Esophagus mucosa (tissue), 1 donor: ENCODE measurements at places on chromosomes 6 and 20. TPM values are rescaled to one million over a fixed set of nuclear protein-coding genes. Genes with fewer than 3 reads are reported as not detected.

GRCh38 chr6:25052181-25052580, 116.4 kb upstream of the RIPOR2 start:
- ATAC-seq, result peak; percentile 85

- no peak for ATAC-seq
These were observed 80.8 kb downstream of the SCAF8 start for GRCh38 chr6:154814063-154814462.

DNA sequence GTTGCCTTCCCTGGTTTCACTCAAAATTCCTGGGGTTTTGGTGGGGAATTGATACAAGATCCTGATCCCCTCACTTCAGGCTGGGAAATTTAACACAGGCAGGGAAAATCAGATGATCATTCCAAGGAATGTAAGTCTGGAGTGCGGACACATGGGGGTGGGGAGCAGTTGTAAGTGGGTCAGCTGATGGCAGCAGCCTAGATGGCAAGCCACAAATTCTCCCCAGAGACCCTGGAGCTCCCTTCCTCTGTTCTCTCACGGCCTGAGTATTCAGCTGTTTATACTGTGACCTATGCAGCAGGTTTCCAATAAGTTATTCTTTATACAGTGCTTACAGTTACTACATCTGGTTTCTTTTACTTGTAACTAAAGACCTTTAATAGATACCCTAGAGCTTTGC, 144.9 kb downstream of the SH3BGRL2 start:
- no peak for ATAC-seq

The THEMIS gene
- total RNA-seq, result 0.16 TPM

The COL9A3 gene
- total RNA-seq, result 1.5 TPM

GRCh38 chr6:54846857-54847674, 495 bp downstream of the FAM83B start:
- ATAC-seq, result peak; percentile 5

DNA sequence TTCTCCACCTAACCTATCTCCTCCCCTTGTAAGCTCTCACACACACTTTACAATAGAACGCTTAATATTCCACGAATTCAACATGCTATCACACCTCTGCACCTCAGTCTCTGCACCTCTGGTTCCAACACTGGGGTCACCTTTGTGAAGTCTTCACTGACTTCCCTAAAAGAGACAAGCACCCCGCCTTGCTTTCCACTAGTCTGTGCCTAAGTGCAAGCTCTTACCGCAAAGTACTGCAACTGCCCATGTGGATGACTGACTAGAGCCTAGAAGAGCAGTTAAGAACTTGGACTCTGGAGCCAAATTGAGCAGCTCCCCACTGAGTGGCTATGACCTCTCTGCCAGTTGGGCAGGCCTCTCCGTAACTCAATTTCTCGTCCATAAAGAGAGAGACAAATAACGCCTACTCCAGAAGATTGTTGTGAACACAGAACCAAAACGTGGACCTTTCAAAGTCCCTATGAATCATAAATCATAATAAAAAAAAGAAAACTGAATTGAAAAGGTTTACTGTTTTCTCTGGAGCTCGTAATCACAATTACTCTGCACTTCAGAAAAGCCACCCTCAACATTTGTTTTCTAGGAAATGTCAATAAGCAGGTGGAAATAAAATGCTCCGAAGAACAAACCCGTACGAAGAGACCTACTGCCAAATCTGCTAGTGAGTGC, 1.2 kb downstream of the IFNGR1 start:
- peak; percentile 5 for ATAC-seq

GRCh38 chr20:63409834-63410435, 48.8 kb upstream of the CHRNA4 start:
- ATAC-seq, result no peak

The MRAP2 gene
- total RNA-seq, result 1.0 TPM

The ECT2L gene
- not detected for total RNA-seq

GRCh38 chr6:150409576-150410066, 40.8 kb downstream of the IYD start:
- ATAC-seq, result no peak

GRCh38 chr6:100202417-100203194, 208.6 kb upstream of the MCHR2 start:
- no peak for ATAC-seq

- ATAC-seq, result no peak
These were observed 30.1 kb downstream of the LAMA5 start for GRCh38 chr20:62336775-62337557.

GRCh38 chr6:1749041-1749440, 139.3 kb downstream of the FOXC1 start:
- ATAC-seq, result no peak

GRCh38 chr20:31630187-31630790, 7.4 kb upstream of the COX4I2 start:
- no peak for ATAC-seq

The ZBP1 gene
- 0.44 TPM for total RNA-seq

DNA sequence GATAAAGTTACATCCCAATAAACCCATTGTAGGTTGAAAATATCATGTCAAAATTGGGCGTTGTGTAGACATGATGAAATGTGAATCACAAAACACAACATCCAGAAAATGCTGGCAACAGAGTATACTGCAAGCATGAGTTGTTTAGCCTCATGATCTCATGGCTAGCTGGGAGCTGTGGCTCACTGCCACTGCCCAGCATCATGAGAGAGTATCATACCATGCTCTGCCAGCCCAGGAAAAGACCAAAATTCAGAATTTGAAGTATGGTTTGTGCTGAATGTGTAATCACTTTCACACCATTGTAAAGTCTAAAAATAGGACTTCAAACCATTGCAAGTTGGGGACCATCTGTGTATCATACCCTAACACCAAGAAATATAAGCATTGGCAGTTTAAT, 45.2 kb upstream of the SMAP1 start:
- ATAC-seq, result no peak

The RAMACL gene
- 0.88 TPM for total RNA-seq

DNA sequence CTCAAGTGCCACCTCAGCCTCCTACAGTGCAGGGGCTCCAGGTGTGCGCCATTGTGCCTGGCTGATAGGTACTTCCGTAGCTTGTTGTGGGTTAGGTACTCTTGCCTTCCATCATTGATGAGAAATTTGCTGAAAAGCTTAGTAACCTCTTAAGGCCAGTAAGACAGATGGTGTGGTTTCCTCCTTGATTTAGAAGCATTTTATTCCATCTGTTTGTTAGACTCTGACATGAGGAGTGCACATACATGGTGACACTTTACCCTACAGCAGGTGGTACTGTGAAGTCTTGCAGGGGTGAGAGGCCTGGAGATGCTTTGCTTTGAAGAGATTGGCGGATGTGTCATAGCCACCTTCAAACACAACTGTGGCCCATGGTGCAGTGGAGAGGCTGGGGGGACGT, 14.8 kb upstream of the MTG2 start:
- no peak for ATAC-seq

The CRYBG1 gene
- total RNA-seq, result 124 TPM

The ARFGEF3 gene
- 1.2 TPM for total RNA-seq

GRCh38 chr6:79413562-79414002, 123.6 kb downstream of the LCA5 start:
- ATAC-seq, result peak; percentile 55

DNA sequence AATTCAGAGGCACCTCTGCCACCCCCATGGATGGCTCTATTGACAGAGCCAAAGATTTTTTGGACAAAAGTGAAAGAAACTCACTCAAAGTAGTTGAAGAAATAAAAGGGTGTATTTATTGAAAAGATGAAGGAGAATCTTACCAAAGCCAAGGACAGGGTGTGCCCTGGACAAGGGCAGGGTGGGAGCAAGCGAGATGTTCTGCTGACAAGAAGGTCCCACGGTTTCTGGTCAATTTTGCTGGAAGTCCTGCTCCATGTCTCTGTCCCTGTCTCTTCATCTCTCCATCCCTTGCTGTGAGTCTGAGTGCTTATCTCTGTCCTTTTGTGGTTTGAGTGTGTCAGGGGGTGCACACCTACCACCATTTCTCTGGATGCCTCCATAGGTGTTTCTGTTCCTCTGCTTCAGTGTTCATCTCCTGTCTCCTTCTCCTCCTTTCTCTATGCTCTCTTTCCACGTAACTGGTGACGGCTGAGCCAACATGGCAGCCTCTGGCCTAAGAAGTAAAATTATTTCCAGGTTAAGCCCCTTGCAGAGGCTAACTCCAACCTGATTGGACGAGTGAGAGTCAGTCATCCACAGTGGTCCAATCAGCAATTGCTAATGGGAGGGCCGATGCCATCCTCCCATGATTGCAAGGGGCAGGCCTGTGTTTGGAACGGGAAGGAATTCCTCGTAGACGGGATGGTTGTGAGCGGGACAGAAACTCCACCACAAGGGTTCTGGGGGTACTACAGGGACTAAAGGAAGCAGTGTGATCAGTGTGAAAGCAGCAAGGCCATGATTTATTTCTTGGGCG, 502.1 kb upstream of the CDH4 start:
- ATAC-seq, result no peak

The PGBD1 gene
- 0.76 TPM for total RNA-seq

The PI16 gene
- total RNA-seq, result 0.20 TPM

DNA sequence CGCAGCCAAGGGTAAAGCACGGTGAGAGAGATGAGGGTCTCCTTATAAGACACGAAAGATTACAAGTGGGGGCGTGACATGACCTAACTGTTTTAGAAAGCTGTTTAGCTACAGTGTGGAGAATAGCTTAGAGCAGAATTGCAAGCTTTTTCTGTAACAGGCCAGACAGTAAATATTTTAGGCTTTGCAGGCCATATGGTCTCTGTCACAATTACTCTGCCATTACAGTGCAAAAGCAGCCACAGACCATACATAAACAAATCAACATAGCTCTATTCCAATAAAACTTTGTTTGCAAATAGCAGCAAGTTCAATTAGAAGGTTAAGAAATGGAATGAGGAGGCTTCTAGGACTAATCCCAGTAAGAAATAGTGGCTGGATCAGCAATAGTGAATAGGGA, 16.8 kb downstream of the PGM3 start:
- no peak for ATAC-seq

The RHAG gene
- total RNA-seq, result not detected

DNA sequence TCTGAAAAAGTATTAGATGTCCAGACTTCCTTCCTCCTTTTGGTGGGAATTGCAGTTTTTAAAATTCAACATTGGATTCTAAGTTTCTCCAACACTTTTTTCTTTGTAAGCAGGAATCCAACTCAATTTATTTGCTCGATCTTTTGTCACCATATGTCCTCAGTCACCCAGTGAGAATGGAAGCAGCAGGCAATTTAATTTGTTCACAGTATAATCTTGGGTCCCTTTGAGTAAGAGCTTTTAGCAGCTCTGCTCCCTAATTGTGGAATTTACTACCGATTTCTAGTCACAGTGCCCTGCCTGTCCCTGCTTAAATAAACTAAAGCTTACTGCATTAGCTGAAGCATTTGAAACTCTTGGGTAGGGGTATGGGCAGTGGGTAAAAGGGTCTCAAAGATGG, 98.6 kb downstream of the BTBD3 start:
- no peak for ATAC-seq

DNA sequence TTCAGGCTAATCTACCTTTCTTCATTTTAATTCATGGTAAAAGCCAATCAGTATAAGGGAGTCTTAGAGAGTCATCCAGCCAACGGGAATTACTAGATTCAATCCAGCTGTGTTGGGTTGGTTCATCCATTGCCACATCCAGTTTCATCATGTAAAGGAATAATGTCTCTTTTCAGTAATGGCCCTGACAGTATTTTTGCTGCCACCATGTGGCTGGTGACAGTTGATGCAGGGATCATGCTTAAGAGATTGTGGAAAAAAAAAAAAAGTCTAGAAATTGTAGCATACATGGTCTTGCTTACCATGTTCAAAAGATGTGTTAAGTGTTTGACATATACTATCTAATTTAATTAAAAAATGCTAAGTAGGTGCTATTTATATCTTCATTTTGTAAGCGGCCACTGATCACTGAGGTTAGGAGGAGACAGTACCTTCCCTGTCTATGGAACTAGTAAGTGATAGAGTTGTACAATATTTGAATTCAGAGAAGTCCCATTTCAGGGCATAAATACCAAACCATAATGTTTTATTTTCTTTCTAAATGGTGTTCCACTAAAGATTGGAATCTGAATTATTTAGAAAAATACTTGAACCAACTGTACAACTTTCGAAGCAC, 135.9 kb downstream of the KHDRBS2 start:
- ATAC-seq, result peak; percentile 74

GRCh38 chr6:140846503-140847261, 1286.0 kb upstream of the GJE1 start:
- no peak for ATAC-seq
